ENCODE measurements at places on chromosomes 11 and 22. TPM values are rescaled to one million over a fixed set of nuclear protein-coding genes. Genes with fewer than 3 reads are reported as not detected.

- DNase-seq, result no peak
Observed at GRCh38 chr11:1656670-1657069, 27.1 kb downstream of the KRTAP5-5 start.

GRCh38 chr11:69048031-69048693, 570 bp upstream of the TPCN2 start:
- no peak for DNase-seq

DNA sequence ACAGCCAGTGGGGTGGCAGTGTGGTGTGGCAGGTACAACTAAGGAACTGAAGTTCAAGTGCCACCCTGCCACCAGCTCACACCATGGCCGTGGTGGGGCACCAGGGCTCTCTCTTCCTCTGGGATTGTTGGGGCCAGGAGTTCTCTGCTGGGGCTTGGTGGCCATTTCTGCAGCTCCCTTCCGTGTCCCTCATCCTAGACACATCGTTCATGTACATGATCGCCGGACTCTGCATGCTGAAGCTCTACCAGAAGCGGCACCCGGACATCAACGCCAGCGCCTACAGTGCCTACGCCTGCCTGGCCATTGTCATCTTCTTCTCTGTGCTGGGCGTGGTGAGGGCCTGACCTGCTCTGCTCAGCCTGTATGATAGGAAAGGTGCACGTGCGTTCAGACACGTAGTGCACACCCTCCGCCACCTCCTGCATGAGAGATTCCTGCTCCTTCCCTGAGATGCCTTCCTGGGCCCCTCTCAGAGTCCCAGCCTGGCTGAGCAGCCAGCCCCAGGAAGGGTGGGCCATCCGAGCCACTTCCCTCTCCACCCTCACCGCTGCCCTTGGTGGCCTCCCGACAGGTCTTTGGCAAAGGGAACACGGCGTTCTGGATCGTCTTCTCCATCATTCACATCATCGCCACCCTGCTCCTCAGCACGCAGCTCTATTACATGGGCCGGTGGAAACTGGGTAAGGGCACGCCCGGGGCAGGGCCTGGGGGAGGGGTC, 7.3 kb upstream of the TAGLN start:
- no peak for DNase-seq

Gene OR6T1
- not detected for total RNA-seq

Gene LDHAL6A
- total RNA-seq, result 0.20 TPM

Data from CD4-positive, alpha-beta memory T cell (primary cell).